ENCODE measurements at places on chromosomes 5 and 9. TPM values are rescaled to one million over a fixed set of nuclear protein-coding genes. Genes with fewer than 3 reads are reported as not detected.

Gene NIM1K
- total RNA-seq: 7.9 TPM

Gene C5orf58
- total RNA-seq: not detected

Gene TXNDC8
- not detected for total RNA-seq

GRCh38 chr5:176387384-176387925, 943 bp downstream of the NOP16 start:
- peak overlapping the region; percentile 94 for H3K4me3 ChIP-seq
- peaks cover 17% of the 10 kb centered on the region for H3K4me1 ChIP-seq
- H3K27ac ChIP-seq: no peak overlapping the region
- peaks cover 54% of the 10 kb centered on the region for H3K36me3 ChIP-seq

- H3K4me1 ChIP-seq: no peaks in the 10 kb centered on the region
- H3K27ac ChIP-seq: no peak overlapping the region
Observed at GRCh38 chr5:164119806-164120447, 614.5 kb downstream of the MAT2B start.

- H3K36me3 ChIP-seq: no peaks in the 10 kb centered on the region
- peaks cover 2% of the 10 kb centered on the region for H3K4me1 ChIP-seq
- no peak overlapping the region for H3K27ac ChIP-seq
Observed at GRCh38 chr9:36749461-36749860, 176.8 kb downstream of the MELK start.

GRCh38 chr9:123329329-123329955, 26.6 kb upstream of the CRB2 start:
- no peaks in the 10 kb centered on the region for H3K27me3 ChIP-seq
- DNase-seq: no peak
- no peak overlapping the region for H3K27ac ChIP-seq
- H3K36me3 ChIP-seq: no peaks in the 10 kb centered on the region
- H3K4me3 ChIP-seq: no peak overlapping the region

DNA sequence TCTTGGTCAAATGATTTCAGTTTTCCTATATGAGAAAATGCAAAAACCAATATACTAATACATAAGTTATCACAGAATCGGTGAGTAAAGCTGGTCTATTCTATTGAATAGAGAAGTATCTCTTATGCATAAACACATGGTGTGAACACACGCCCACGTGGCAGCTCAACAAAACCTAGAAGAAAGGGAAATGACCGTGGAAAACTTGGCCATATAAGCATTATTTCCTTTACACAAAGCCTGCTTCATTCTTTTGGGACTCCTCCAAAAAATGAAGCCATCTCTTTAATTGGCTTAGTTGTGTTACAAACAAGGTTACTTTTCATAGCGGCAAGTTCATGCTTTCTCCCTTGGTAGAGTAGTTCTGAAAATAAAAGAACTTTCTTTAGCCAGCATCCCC, 183.2 kb downstream of the TMEM161B start:
- H3K36me3 ChIP-seq: no peaks in the 10 kb centered on the region
- H3K4me3 ChIP-seq: no peak overlapping the region
- H3K4me1 ChIP-seq: no peaks in the 10 kb centered on the region
- no peak overlapping the region for H3K27ac ChIP-seq
- no peaks in the 10 kb centered on the region for H3K27me3 ChIP-seq

- no peaks in the 10 kb centered on the region for H3K27me3 ChIP-seq
- no peak for DNase-seq
- no peak overlapping the region for H3K4me3 ChIP-seq
- H3K36me3 ChIP-seq: no peaks in the 10 kb centered on the region
Observed at GRCh38 chr9:91162784-91163443, 198.8 kb downstream of the AUH start.

DNA sequence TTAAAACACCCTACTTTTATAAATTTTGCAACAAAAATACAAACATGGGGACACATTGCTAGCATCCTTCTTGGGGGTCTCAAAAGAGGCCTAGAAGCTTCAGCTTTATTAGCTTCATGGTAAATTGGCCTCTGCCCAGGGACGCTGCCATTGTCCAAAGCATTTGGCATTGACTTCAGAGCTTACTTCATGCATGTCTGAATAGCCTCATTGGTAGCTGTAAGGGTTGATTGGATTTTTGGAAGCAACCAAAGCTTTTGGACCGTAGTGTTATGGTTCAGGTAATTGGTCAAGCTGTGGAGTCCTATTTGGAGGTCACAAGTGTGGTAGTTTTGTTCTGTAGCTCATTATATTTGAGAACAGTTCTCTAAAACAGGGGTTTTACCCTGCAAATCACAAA, 411.7 kb upstream of the SLC24A2 start:
- H3K4me3 ChIP-seq: no peak overlapping the region
- peaks cover 14% of the 10 kb centered on the region for H3K4me1 ChIP-seq
- H3K36me3 ChIP-seq: no peaks in the 10 kb centered on the region
- H3K27ac ChIP-seq: peak overlapping the region; percentile 45
- no peaks in the 10 kb centered on the region for H3K27me3 ChIP-seq
- DNase-seq: no peak

Gene SUSD3
- total RNA-seq: 6.3 TPM

GRCh38 chr9:129102791-129103594, 7.6 kb downstream of the CRAT start:
- H3K27ac ChIP-seq: no peak overlapping the region
- peaks cover 4% of the 10 kb centered on the region for H3K4me1 ChIP-seq
- no peak overlapping the region for H3K4me3 ChIP-seq
- peaks cover 74% of the 10 kb centered on the region for H3K36me3 ChIP-seq
- no peak for DNase-seq
- no peaks in the 10 kb centered on the region for H3K27me3 ChIP-seq

GRCh38 chr5:38467353-38468040, 88.9 kb downstream of the LIFR start:
- no peaks in the 10 kb centered on the region for H3K36me3 ChIP-seq
- H3K4me3 ChIP-seq: no peak overlapping the region
- DNase-seq: no peak
- H3K27ac ChIP-seq: peak overlapping the region; percentile 84
- H3K27me3 ChIP-seq: no peaks in the 10 kb centered on the region
- H3K4me1 ChIP-seq: peaks cover 52% of the 10 kb centered on the region

DNA sequence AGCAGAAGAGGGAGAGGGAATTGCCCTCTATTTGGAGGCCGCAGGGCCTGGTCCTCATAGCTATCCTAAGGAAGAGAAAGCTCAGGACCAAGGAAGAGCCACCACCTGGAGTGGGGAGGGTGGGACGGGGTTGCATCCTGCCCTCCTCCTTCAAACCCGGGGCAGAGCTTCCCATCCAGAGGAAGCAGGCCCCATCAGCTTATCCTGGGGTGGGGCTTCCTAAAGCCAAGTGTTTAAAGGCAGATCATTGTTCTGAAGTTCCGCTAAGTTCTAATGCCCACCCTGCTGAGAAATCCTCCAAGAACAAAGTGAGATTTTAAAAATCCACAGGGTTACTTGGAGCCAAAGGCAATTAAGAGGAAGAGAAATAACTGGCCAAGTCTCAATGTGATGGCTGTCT, 210.3 kb downstream of the C9orf152 start:
- H3K27ac ChIP-seq: no peak overlapping the region
- H3K4me1 ChIP-seq: no peaks in the 10 kb centered on the region
- H3K27me3 ChIP-seq: no peaks in the 10 kb centered on the region
- no peak overlapping the region for H3K4me3 ChIP-seq

- H3K27me3 ChIP-seq: no peaks in the 10 kb centered on the region
- H3K4me1 ChIP-seq: no peaks in the 10 kb centered on the region
- H3K27ac ChIP-seq: no peak overlapping the region
- H3K36me3 ChIP-seq: no peaks in the 10 kb centered on the region
Observed at GRCh38 chr9:7341571-7341970, 458.0 kb downstream of the DMAC1 start.

Gene FOXI1
- not detected for total RNA-seq

Gene THBS4
- 22.7 TPM for total RNA-seq

Gene RELL2
- 7.3 TPM for total RNA-seq

- H3K36me3 ChIP-seq: no peaks in the 10 kb centered on the region
- H3K4me3 ChIP-seq: no peak overlapping the region
- DNase-seq: no peak
- no peaks in the 10 kb centered on the region for H3K4me1 ChIP-seq
- no peak overlapping the region for H3K27ac ChIP-seq
Observed at GRCh38 chr5:110817459-110817858, 78.7 kb downstream of the SLC25A46 start.

Gene GNA14
- total RNA-seq: 5.0 TPM

GRCh38 chr9:75909776-75910175, 19.3 kb downstream of the PCSK5 start:
- H3K27ac ChIP-seq: no peak overlapping the region
- no peaks in the 10 kb centered on the region for H3K4me1 ChIP-seq
- no peak overlapping the region for H3K4me3 ChIP-seq
- H3K27me3 ChIP-seq: no peaks in the 10 kb centered on the region
- H3K36me3 ChIP-seq: no peaks in the 10 kb centered on the region
- no peak for DNase-seq

DNA sequence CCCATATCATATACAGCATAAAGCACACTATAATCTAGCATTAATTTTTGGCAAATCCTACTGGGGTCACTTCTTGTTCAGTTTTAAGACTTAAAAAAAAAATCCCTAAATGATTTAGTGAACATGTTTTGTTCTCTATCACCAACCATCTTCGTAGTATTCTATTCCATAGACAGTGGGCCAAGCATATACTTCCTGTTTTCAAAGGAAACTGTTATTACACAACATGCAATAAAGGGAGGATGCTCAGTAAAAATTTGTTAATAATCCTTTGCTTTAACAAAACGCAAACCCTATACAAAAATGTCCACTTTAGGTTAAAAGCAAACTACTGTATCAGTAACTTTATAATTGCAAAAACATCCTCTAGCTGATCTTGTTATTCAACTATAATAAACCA, 13.0 kb downstream of the CCNH start:
- H3K27me3 ChIP-seq: no peaks in the 10 kb centered on the region
- no peak overlapping the region for H3K27ac ChIP-seq
- peaks cover 30% of the 10 kb centered on the region for H3K36me3 ChIP-seq

DNA sequence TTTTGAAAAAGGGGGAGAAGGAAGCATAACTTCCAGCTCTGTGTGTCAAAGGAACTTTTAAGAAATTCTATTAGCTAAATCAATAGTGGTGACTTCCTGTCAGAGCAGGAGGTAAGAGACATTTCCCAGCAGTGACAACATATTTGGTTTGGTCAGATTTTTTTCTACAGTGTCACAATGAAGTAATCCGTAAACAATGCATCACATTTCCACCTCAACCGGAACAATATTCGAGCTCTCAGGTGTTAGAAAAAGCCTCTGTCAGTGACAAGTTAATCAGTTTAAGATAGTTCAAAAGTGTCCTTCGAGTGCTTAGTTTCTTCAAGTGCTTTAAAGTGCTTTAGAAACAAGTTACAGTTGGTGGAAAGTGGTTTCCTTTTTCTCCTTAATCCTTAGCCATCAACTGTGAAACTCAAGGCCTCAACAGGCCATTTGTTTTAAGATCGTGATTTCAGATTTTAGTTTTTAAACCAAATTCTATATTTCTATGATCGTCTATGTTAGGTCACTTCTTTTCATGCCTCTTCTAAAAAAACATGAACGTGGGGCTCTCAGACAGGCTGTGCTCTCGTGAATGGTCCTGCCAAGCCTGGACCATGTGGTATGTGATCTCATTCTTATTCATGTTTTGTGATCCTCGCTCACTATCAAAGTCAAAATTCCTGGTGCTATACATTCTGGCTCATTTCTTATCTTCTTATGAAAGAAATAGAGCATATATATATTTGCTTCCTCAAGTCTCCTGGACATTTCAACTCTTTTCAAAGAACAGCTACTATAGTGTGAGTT, 181.9 kb upstream of the HMHB1 start:
- H3K4me3 ChIP-seq: no peak overlapping the region
- H3K27me3 ChIP-seq: no peaks in the 10 kb centered on the region
- no peaks in the 10 kb centered on the region for H3K4me1 ChIP-seq

DNA sequence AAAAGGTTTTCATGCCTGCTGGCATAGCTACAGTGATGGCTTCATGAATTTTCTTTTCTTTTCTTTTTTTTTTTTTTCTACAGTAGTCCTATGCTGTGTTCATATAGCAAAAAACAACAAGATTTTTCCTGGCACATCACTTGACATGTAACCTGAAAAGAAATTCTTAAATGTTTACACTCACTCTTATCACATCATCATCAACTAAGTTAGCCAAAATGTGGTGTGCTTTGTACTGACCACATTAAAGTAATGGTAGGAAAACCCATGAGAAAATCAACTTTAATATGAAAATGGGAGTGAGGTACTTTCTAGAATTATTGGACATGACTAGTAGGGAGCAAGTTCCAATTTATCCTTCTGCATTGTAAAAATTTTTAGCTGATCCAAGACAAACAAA, 146.7 kb downstream of the SSBP2 start:
- H3K27me3 ChIP-seq: no peaks in the 10 kb centered on the region
- H3K4me3 ChIP-seq: no peak overlapping the region
- no peaks in the 10 kb centered on the region for H3K4me1 ChIP-seq
- no peak overlapping the region for H3K27ac ChIP-seq

- no peaks in the 10 kb centered on the region for H3K27me3 ChIP-seq
- no peak overlapping the region for H3K4me3 ChIP-seq
- no peaks in the 10 kb centered on the region for H3K4me1 ChIP-seq
Observed at GRCh38 chr9:87405677-87406542, 91.8 kb upstream of the DAPK1 start.

GRCh38 chr9:88873635-88874034, 117.6 kb upstream of the S1PR3 start:
- H3K36me3 ChIP-seq: no peaks in the 10 kb centered on the region
- no peaks in the 10 kb centered on the region for H3K27me3 ChIP-seq
- peaks cover 22% of the 10 kb centered on the region for H3K4me1 ChIP-seq
- no peak for DNase-seq
- no peak overlapping the region for H3K4me3 ChIP-seq
- no peak overlapping the region for H3K27ac ChIP-seq

Gene TAF1L
- total RNA-seq: 0.06 TPM

GRCh38 chr5:125236007-125236406, 489.6 kb upstream of the ZNF608 start:
- no peak overlapping the region for H3K27ac ChIP-seq
- no peaks in the 10 kb centered on the region for H3K27me3 ChIP-seq
- H3K4me1 ChIP-seq: no peaks in the 10 kb centered on the region
- no peak for DNase-seq
- H3K4me3 ChIP-seq: no peak overlapping the region
- H3K36me3 ChIP-seq: no peaks in the 10 kb centered on the region

- H3K27ac ChIP-seq: no peak overlapping the region
- H3K4me3 ChIP-seq: no peak overlapping the region
- no peak for DNase-seq
- H3K4me1 ChIP-seq: no peaks in the 10 kb centered on the region
Observed at GRCh38 chr5:38414348-38414747, 142.1 kb downstream of the LIFR start.

GRCh38 chr5:156326718-156327259, at the start of gene SGCD:
Gene SGCD, plus strand, starts transcription at chr5:156327164.
- no peaks in the 10 kb centered on the region for H3K27me3 ChIP-seq
- DNase-seq: peak; percentile 53
- H3K36me3 ChIP-seq: no peaks in the 10 kb centered on the region
- peak within 1 kb of the TSS; percentile 44 for H3K4me3 ChIP-seq
- H3K27ac ChIP-seq: peak within 1 kb of the TSS; percentile 80

Gene JAKMIP2
- total RNA-seq: 31.0 TPM

- no peaks in the 10 kb centered on the region for H3K36me3 ChIP-seq
- H3K4me3 ChIP-seq: no peak overlapping the region
- H3K27me3 ChIP-seq: no peaks in the 10 kb centered on the region
- no peak overlapping the region for H3K27ac ChIP-seq
- no peaks in the 10 kb centered on the region for H3K4me1 ChIP-seq
Observed at GRCh38 chr5:5738797-5739489, 316.5 kb downstream of the ICE1 start.

All from spinal cord (tissue), 10 donors.